ENCODE measurements at places on chromosomes 4 and X.

DNA sequence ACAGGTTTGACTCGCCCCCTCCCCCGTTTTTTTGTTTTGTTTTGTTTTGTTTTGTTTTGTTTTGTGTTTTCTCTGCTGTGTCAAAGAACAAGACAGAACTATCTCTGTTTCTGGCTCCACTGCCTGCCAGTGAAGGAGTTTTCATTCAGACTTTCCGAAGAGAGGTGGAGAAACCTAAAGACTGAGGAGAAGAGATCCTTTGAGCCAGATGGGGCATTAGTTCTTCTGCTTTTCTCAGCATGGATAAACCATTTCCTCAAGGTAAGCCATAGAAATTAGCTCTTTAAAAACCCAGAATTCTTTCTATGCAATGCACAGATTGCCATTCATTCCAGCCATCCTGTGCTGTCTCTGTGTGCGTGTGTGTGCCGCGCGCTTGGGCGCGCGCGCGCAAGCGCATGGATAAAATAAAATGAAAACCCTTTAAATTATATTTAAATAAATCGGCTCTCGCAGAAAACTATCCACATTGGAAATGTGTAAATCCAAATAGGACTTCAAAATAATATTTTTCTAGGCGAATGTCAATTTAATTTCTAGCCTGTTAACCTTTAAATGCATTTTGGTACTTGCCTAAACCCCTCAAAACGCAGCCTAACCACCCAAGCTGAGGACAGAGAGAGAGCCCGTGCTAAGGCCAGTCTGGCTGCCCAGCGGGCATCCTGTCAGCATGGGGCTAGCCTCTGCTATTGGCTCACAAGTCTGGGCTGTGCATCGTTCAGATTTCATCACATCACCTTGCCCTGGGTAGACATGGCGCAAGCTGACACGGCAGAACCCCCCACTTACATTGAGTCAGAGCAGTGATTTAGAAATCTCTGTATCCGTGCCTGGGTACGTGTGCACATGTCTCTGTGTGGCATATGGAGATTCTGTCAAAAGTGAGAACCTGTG, 113.0 kb upstream of the VAMP7 start:
- peak; percentile 25 for DNase-seq

DNA sequence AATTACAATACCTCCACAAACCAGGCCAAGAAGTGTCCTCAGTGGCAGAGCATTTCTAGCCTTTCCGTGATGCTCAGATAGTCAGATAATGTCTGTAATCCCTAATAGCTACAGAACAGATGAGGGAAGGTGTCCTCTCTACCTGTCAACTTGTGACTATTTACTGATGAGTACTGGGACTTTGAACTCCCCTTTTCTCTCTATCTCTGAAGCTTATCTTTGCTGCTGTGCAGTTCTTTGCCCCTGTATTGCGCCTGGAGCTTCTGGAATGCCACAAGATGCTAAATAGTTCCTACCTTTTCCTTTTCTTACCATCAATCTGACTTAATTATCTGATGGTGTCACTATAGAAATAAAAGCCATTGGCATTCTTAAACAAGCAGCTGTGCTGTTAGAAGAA, 30.5 kb downstream of the FGF2 start:
- no peak for DNase-seq

- no peak for DNase-seq
These were observed 355.2 kb upstream of the GALNT7 start for GRCh38 chr4:172813359-172813923.

GRCh38 chrX:103792916-103793544, 16.4 kb downstream of the PLP1 start:
- DNase-seq, result no peak

- DNase-seq, result peak; percentile 20
These were observed 81.2 kb downstream of the ADAM29 start for GRCh38 chr4:174999407-174999806.

GRCh38 chrX:46582325-46582724, 8.8 kb downstream of the CHST7 start:
- DNase-seq, result no peak

- no peak for DNase-seq
These were observed 11.9 kb downstream of the STARD8 start for GRCh38 chrX:68659385-68659784.

DNA sequence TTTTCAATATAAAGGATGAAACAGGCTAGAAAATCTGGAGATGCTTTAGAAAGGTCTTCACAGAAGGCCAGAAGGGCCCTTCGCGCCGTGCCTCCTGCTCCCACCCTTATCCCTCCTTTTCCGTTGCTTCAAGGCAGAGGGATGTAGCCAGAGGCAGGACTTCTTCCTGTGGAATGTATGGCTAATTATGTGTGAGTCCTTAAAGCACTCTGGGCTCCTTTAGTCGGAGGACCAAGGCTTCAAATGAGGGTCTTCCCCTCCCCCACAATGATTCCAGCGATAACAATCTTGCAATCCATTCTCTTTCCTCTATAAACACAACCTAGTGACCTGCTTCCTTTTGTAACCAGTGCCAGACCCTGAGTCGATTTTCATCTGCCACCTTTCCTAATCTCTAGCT, 103.5 kb downstream of the GPC3 start:
- no peak for DNase-seq

- DNase-seq, result no peak
These were observed 748 bp downstream of the FAM9B start for GRCh38 chrX:9033179-9033578.

DNA sequence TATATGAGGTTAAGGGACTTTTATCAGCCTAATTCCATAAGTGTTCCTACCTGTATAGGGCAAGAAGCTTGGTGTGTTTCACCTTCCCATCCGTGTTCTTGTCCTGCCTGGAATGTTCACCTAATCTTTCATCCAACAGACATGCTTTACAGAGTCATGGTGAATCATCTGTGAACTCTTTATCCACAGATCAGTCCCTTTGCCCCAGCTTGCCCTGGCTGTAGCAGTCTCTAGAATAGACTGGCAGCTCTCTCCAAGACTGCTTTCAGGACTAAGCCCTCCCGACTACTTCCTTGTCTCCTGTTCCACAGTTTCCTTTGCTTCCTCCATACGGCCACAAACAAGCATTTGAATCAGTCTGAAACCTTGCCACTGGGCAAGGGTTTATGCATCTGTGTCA, 177.9 kb upstream of the IL15 start:
- DNase-seq, result no peak

DNA sequence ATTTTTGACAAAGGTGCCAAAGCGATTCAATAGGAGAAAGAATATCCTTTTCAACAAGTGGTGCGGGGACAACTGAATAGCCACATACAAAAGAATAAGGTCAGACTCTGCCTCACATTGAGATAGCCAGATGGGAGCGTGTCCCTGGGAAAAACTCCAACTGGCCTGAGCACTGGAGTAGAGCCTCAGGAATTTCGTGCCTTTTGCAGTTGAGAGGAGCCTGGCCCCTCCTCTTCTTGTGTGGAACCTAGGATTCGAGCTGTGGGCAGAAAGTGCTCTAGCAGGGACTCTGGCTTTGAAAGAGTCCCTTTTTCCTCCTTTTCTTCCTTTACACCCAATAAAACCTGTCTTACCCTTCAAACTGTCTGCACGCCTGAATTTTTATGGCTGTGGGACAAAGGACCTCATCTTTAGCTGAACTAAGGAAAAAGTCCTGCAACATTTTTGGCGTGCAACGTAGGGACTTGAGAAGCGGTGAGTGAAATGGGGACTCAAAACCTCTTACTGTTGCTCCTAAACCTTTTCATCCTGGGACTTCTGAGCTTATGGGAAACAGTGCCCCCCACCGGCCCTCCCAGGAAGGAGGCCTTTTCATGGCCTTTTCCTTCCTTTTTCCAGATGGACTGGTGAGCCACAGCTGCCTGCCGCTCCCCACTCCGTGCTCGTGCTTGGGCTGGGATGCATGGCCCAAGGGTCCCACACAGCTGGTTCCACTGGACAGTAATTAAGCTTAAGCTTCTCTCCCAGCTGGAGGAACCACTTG, 68.6 kb downstream of the BMP15 start:
- no peak for DNase-seq

GRCh38 chr4:107629318-107629717, 90.7 kb downstream of the PAPSS1 start:
- no peak for DNase-seq

DNA sequence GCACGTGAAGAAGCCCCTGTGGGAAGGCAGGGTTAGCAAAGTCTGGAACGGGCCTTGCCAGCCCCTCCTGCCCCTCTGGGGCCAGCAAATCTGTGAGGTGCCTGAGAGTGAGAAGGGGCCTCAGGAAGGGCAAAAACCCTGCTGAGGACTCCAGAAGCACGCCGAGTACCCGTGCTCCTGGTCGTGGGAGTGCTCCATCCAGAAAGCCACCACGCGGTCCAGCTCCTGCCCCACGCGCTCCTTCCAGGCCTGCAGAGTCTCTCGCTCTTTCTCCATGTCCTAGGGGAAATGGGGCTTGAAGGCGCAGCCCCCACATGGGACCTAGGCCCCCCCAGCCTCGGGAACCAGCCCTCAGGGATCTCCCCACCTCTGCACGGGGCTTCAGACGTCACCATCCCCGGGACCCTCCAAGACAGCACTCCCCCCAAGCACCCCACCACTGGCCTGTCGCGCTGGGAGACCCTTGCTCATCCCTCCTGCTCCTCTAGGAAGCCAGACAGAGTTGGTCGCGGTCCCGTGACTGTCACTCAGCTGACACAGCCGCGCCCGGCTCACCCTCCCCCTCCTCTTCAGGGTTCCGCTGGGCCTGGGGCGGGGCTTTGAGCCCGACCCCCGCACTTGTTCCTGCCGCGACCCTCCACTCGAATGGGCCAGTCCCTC, at the start of gene RENBP:
RENBP (minus strand) TSS at position 504 of the 660 bp plus-strand sequence; CDS start at position 471, 33 bp downstream.
- DNase-seq, result no peak

GRCh38 chr4:169207436-169208089, 63.2 kb downstream of the SH3RF1 start:
- DNase-seq, result no peak

GRCh38 chrX:137565921-137566745, at the start of gene ZIC3:
Gene ZIC3, plus strand, starts transcription at chrX:137566127. Its CDS starts 565 bp downstream, at chrX:137566692.
- no peak for DNase-seq

DNA sequence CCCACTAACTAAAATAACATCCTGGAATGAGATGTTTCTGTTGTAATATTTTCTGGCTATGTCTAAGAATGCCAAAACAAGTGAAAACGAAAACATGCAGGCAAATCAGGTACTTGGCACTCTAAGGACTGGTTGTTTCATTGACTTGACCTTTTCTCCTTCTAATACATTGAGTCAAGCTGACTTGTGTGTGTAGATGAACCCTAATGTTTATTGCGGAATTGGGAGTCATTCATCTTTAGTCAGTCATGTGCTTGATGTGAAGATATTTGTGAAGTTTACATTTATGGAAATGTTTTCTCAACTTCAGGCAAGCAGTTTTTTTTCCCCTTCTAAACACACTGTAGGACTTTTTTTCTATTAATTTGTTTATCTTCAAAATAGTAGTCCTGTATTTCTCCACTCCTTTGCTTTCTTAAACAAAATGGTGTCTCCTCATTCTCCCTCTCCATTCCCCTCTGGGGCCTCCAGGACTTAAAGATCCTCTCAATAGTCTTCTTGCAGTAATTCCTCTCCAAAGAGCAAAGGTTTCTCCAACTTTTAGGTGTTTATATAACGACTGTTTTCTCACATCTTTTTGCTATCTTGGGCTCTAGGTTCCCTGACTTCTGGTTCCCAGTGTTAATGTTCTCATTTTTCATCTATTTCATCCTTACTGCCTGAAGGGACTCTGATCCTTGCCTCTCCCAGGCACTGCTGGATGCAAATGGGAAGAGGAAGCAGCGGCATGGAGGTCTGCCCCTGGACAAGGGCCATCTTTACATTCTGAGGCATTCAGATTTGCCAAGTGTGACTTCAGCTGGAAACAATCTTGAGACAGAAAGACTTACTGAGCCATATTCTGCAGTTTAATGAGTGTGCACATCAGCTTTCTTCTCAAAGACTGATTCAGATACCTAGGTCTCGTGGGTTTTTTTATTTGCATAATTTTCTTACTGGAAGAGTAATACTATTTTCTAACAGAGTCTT, 166.4 kb downstream of the ARHGAP6 start:
- DNase-seq, result no peak

DNA sequence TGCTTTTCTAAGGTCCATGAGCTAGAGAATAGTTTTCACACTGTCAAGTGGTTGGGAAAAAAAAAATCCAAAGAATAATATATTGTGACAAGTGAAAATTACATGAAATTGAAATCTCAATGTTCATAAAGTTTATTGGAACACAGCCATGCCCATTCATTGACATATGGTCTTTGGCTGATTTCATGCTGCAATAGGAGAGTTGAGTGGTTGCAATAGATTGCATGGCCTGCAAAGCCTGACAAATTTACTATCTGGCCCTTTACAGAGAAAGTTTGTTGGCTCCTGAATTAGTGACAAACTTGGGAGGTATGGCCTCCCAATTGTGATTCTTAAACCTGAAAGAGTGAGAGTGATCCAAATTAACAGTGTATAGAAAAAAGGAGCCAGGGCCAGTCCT, 115.5 kb upstream of the FAM9C start:
- DNase-seq, result no peak

DNA sequence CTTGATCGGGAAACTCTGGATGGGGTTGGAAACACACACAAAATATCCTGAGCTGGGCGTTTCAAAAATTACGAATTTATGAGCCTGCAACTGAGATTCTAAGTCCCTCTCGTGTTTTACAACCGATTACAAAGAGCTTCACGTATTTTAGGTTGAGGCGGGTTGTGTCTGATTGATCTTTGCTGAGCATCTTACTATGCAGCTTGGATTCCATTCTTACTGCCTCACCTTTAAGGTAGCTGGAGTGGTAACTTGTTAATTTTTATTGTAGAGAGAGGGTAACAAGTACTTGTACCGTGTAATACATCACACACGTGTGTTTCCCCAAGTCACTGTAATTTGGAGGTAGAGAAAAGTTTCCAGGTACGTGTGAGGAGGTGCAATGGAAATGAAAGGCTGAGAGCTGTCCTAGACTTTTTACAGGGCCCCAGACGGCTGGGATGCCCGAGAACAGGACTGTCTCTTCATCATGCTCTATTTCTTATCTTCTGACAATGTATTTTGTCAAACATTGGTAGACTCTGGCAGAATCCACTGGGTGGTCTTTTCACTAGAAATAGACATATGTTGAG, 97.8 kb upstream of the TENM3 start:
- no peak for DNase-seq

GRCh38 chrX:22795671-22796070, 204.1 kb upstream of the DDX53 start:
- no peak for DNase-seq

- no peak for DNase-seq
These were observed 11.4 kb upstream of the UBA1 start for GRCh38 chrX:47182106-47182700.

- DNase-seq, result no peak
These were observed 2.0 kb downstream of the ZFX start for GRCh38 chrX:24151513-24151912.

GRCh38 chr4:75612306-75612705, 18.0 kb downstream of the CDKL2 start:
- no peak for DNase-seq
